ENCODE measurements at places on chromosomes 6 and 20. TPM values are rescaled to one million over a fixed set of nuclear protein-coding genes. Genes with fewer than 3 reads are reported as not detected.

The SAMD10 gene
- total RNA-seq, result 0.99 TPM

The FNDC1 gene
- 0.17 TPM for total RNA-seq

The TOX2 gene
- total RNA-seq, result 3.5 TPM

The ZNF184 gene
- 11.8 TPM for total RNA-seq

The PDE10A gene
- total RNA-seq, result 2.5 TPM

The IMPG1 gene
- not detected for total RNA-seq

The NOX3 gene
- total RNA-seq, result not detected

The ENPP1 gene
- total RNA-seq, result 42.0 TPM

The ANKRD66 gene
- total RNA-seq, result not detected

The INSM1 gene
- total RNA-seq, result not detected

The VSX1 gene
- not detected for total RNA-seq

The TBC1D20 gene
- 45.7 TPM for total RNA-seq

The CRISP2 gene
- not detected for total RNA-seq

The CD83 gene
- 4.5 TPM for total RNA-seq

The SSTR4 gene
- total RNA-seq, result not detected

The RGS17 gene
- total RNA-seq, result 25.5 TPM

The MICAL1 gene
- 72.6 TPM for total RNA-seq

The LZTS3 gene
- 10.4 TPM for total RNA-seq

The TMEM170B gene
- 0.87 TPM for total RNA-seq

The PPP1R14C gene
- total RNA-seq, result 0.29 TPM

The BMP2 gene
- total RNA-seq, result 20.7 TPM

The MANEA gene
- total RNA-seq, result 11.2 TPM

The SLC35F1 gene
- total RNA-seq, result under 0.01 TPM

The MICA gene
- total RNA-seq, result 37.7 TPM

The SIRPD gene
- total RNA-seq, result not detected

The STX11 gene
- 0.50 TPM for total RNA-seq

The VSTM2L gene
- 5.3 TPM for total RNA-seq

The SMIM26 gene
- 52.9 TPM for total RNA-seq

The CST11 gene
- not detected for total RNA-seq

The DEFB132 gene
- not detected for total RNA-seq

The RIOK1 gene
- total RNA-seq, result 12.4 TPM

The ZC3H12D gene
- total RNA-seq, result 0.15 TPM

The PAX1 gene
- total RNA-seq, result not detected

The E2F3 gene
- 4.9 TPM for total RNA-seq

The RAET1L gene
- not detected for total RNA-seq

The COL11A2 gene
- 0.15 TPM for total RNA-seq

The MYT1 gene
- total RNA-seq, result under 0.01 TPM

The KCNQ2 gene
- total RNA-seq, result not detected

The SMLR1 gene
- total RNA-seq, result not detected

The OXT gene
- total RNA-seq, result not detected

The AKAP12 gene
- 204 TPM for total RNA-seq

The FAM217A gene
- not detected for total RNA-seq

The SIGLEC1 gene
- total RNA-seq, result not detected

The PLTP gene
- total RNA-seq, result 162 TPM

The GOPC gene
- total RNA-seq, result 39.2 TPM

Measured in smooth muscle cell of trachea (primary cell).